NCI-H187 (cell line): ENCODE measurements at places on chromosomes 7 and 10.

GRCh38 chr10:28151636-28152035, 151.2 kb downstream of the MPP7 start:
- no peak for DNase-seq

DNA sequence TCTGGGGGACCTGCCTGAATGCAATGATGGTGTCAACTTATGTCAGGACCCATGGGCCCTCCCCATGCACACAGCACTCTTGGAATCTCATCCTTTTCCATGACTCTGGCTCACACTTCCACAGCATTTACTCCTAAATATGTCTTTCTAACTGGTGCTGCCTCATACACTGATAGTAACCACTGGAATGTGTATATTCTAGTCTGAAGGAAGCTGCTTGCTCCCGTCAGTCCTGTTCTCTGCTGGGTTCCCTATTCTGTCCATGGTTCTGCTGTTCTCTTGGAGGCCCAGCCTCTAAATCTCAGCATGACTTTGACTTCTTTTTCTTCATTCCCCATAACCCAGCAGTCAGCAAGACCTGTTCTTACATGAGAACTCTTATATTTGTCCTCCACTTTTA, 1055.1 kb downstream of the KCNMA1 start:
- DNase-seq, result no peak

DNA sequence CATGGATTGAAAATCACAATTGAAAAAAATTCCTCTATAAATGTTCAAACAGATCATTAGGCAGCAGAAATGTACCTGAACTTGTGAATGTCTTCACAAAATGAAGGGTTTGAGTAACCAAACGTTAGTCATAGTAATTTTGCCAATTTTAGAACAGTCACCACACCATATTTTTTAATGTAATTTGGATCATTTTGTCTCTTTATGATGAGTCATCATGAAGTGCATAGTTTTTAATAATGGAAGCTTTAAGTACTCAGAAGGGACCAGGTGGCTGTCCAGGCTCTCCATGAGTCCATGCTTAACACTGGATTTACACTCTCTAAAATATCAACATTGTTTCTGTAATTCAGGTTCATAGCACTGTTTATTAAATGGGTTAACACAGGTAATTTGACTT, 219.2 kb downstream of the ETV1 start:
- no peak for DNase-seq

- no peak for DNase-seq
Observed at GRCh38 chr10:5234106-5234860, 37.6 kb downstream of the AKR1C4 start.

GRCh38 chr10:95646160-95646559, 10.4 kb downstream of the ALDH18A1 start:
- DNase-seq, result no peak

- DNase-seq, result no peak
Observed at GRCh38 chr7:89775459-89775858, 378.8 kb upstream of the STEAP1 start.

DNA sequence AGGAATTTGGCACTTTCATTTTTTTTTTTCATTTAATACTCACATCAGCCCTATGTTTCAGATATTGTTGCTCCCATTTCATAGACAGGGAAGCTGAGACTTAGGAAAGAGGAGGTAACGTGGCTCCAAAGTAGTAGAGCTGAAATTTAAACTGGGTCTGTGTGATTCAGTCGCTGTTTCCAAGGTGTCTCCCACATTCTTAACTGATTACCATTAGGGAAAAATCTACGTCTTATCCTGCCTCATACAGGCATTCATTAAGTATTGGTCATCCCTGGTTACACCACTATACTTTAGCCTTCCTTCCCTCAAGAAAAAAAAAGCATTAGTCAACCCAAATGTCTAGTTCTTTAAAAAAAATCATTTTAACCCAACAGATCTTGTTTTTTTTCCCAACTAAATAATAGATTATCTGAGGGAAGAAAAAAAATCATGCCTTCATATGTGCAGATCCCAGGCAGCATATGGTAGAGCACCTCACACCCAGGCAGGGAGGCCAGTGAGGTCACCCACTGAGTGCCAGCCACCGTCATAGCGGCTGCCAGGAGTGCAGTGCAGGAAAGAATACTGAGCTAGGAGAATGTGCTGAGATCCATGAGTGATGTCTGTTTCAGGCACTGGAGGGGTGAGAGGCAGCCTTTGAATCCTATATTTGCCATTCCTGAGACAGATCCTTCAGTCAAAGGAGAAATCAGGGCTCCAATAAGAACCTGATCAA, 59.0 kb upstream of the SORCS3 start:
- no peak for DNase-seq

DNA sequence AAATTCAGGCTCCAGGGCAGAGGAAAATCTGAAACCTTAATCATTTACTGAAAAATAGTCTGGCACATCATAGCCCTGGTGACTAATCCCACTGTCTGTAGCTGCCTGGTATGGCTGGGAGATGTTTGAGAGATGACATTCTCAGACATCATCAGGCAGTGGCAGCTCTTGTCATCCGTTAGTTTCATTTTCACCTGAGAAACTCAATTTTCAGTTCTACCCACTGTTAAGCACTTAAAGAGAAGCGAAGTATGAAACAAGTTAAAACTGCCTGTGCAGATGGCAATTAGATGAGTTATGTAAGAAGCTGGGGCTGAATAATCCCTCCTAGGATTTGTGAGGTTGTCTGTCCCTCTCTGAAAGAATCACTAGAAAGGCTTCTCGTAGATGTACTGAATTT, 150.2 kb downstream of the NSUN6 start:
- no peak for DNase-seq

GRCh38 chr10:124522933-124523871, 61.6 kb downstream of the LHPP start:
- DNase-seq, result peak; percentile 6

DNA sequence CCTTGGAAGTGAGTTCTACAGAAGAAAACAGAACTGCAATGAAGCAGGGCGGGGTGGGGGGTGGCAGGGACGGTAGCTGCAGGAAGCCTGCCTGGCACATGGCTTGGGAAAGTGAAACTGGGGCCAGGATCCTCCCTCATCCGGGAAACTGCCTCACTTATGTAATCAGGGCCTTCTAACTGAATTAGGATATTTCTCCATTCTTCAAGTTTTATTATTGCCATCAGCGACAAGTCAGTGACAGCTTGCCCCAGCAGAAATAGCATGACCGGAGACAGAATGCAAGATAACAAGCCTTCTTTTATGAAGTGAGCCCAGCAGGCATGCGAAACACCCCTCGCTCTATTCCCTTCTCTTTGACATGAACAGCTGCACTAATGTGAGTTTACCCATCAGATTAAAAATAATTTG, 77.5 kb upstream of the CACUL1 start:
- DNase-seq, result no peak

DNA sequence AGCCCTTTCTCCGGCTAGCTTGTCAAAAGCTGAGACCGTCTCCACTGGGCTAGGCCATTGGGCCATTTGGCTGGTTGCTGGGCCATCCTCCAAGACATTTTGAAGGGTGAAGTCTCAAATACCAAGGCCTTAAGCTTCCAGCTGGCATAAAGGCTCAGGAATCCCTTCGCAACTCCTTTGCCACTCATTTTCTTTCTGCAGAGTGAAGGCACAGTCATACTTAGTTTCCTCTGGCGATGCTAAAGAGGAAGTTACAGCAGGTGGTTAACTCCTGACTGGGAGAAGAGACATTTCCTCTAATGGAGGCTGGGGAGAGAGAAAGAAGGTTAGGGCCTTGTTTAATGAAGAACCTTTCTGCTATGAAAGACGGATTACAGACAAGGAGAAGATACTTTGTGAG, 4.8 kb upstream of the REPIN1 start:
- no peak for DNase-seq

DNA sequence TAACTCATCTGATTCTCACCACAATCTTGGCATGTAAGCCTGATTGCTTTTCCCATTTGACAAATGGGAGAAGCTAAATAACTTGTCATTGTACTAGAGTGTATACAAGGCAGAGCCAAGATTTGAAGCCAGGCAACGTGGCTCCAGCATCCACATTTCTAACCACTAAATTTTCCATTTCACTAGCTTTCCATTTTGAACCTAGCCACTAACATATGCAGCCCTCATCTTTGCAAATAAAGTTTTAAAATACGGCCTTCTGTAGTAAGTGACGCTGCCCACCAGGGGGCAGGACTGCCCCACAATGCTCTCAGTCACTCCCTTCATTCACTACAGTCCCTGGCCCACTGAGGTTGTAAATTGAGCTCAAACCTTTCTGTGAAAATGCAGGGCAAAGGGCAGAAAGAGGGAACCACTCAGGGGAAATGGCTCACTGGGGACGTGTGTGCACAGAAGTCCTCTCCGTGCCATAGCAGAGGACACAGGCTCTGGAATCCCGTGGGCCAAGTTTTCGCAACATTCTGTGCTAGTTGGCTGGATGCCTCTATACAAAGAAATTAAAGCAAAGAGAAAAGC, 315.7 kb downstream of the TNS3 start:
- no peak for DNase-seq

- DNase-seq, result peak; percentile 93
Observed at GRCh38 chr7:130365511-130366441, 14.5 kb upstream of the CPA1 start.

- no peak for DNase-seq
Observed at GRCh38 chr10:71840958-71841335, 10.1 kb downstream of the PSAP start.

- no peak for DNase-seq
Observed at GRCh38 chr7:39969431-39969830, 19.4 kb downstream of the CDK13 start.

GRCh38 chr10:97319671-97320479, 804 bp downstream of the FRAT1 start:
- no peak for DNase-seq

DNA sequence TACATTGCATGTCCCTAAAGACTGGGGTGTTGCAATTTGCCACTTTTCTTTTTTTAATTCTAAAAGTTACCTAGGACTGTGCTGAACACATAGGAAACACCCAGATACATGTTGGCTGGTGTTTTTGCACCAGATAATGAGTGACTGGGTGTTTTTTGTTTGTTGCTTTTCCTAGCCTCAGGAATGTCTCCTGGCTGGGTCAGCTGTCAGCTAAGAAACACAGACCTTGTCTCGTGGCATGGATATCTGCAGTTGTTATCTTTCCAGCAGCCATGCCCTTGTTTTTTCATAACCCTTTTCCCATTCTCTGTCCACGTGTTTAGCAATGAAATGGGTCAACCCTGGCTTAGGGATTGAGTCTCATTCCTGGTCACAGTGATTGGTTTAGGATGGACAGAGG, 433.9 kb upstream of the ZMIZ1 start:
- DNase-seq, result no peak

- DNase-seq, result no peak
Observed at GRCh38 chr10:96676272-96677112, 43.8 kb downstream of the PIK3AP1 start.

DNA sequence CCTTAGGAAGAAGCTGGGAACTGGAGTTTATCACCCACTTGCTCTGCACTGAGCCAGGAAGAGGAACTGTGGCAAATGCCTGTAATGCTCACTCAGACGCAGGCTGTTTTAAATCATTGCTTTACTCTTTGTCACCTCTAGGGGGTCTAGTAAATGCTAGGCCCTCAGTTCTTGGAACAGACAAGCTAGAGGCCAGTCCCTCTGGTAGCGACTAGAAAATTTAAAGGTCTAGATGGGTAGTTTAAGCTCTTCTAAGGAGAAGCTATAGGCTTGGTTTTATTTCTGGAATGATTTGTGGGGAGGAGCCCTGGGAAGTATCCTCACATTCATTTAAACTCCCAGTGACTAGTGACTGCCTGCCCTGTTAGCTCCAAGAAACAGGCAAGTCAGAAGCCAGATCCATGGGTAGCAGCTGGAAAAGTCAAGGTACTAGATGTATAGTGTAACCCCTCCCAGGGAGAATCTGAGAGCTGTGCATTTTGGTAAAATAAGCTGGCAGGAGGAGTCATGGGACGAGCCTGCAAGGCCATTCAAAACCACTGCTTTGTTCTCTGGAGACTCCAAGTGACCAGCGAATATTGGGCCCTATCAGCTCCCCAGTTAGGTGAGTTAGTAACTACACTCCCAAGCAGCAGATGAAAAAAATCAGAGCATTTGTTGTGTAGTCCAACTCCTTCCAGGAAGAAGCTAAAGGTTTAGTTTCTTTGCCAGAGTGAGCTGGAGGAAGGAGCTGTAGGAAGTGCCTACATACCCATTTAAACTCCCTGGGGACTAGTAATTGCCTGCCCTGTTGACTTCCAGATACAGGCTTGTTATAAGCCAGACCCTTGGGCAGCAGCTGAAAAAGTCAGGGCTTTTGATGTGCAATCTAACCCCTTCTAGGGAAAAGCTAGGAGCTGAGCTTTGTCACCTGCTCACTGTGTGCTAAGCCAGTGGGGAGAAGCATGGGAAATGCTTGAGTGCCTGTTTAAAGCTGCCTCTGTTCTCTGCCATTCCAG, 68.9 kb downstream of the DYNC1I1 start:
- no peak for DNase-seq

GRCh38 chr10:132466520-132467463, 69.8 kb downstream of the PWWP2B start:
- no peak for DNase-seq

- DNase-seq, result no peak
Observed at GRCh38 chr7:641269-641671, 85.2 kb upstream of the DNAAF5 start.

DNA sequence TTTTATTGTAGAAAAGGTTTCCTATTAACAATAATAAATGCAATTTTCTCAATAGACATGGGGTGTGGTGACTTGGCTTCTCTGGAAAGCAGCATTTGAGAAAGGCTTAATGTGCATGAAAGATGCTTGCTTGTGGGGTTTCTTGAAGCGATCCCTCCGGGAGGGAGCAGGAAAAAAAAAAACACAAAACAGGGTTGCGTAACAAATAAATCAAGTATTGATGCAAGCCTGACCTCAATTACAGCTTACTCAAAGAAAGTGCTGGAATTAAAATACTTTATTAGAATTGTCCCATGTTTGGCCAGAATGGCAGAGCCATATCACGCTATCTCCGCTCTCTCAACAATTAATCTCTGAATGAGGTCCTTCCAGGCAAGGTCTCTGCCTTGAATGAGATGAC, 1612.5 kb downstream of the REEP3 start:
- no peak for DNase-seq

DNA sequence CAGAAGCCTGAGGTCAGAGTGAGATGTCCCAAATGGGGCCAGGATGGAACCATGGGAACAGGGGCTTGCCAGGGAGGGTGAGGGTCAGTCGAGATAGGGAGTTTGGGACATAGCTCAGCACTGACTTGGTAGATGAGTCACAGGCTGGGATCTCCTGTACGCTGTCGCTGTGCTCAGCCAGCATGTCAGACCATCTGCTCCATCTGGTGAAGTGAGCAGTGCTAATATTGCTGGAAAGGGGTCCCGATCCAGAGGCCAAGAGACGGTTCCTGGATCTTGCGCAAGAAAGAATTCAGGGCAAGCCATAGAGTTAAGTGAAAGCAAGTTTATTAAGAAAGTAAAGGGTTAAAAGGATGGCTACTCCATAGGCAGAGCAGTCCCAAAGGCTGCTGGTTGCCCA, 505.6 kb downstream of the GALNT17 start:
- DNase-seq, result no peak

GRCh38 chr7:28698840-28699239, 259.3 kb downstream of the TRIL start:
- DNase-seq, result no peak
